Tibial artery (tissue), 4 donors: ENCODE measurements at places on chromosomes 12 and 14.
A peak's percentile ranks its signal among the peaks of the same experiment; 100 is the strongest.

DNA sequence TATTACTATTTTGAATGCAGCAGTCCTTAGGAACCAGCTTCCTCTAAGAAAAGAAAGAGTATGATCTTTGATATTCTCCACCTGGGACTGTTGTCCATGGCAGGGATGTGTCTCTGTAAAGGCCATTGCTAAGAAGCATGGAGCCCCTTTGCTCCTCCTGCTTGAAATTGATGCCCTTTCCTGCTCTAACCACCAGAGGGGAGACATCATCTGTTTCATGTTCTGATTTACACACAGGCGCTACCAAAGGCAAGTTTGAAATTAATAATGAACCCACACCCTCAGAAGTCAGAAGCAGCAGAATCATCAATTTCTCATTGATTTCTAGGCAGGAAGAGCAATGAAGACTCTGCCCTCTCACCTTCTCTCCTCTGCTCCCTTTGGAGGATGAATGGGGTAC is 253.8 kb downstream of the RMST start:
- no peak overlapping the region for H3K27ac ChIP-seq
- no peaks in the 10 kb centered on the region for H3K36me3 ChIP-seq
- H3K4me3 ChIP-seq = no peak overlapping the region
- no peaks in the 10 kb centered on the region for H3K27me3 ChIP-seq

DNA sequence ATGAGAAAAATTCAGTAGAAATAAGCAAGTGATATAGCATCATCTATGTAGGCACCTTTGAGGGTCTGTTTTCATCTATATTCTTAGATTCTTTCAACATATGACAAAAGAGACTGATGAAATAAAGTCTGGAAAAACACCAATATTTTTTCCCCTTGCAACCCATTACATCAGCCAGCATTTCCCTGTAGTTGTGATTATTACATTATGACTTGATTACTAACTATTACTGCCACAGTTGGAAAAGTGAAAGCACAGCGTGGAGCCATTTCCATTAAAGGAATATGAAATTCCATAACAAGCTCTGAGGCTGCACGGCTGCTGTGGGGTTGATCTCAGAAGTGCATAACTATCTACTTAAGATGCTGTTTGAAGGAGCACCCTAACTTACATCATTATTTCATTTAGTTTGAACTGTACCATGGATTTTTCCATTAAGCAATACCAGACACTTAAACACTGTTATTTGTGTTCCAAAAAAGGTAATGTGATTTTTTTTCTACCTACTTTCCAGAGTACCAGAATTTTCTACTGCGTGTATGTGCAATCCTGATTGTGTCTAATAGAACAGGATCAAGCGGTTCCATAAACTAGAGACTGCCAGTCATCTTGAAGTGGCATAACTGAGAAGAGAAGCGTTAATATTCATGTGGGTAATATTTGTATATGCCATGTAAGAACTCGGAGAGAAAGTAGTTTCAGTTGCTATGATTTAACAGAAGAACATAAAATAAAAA is 405.5 kb downstream of the MDGA2 start:
- H3K4me3 ChIP-seq = no peak overlapping the region
- no peaks in the 10 kb centered on the region for H3K27me3 ChIP-seq
- no peaks in the 10 kb centered on the region for H3K4me1 ChIP-seq
- H3K36me3 ChIP-seq = no peaks in the 10 kb centered on the region
- DNase-seq = no peak

- H3K4me3 ChIP-seq = peak overlapping the region; percentile 66
- H3K36me3 ChIP-seq = no peaks in the 10 kb centered on the region
Observed at GRCh38 chr14:20332431-20332787, 670 bp downstream of the CCNB1IP1 start.

DNA sequence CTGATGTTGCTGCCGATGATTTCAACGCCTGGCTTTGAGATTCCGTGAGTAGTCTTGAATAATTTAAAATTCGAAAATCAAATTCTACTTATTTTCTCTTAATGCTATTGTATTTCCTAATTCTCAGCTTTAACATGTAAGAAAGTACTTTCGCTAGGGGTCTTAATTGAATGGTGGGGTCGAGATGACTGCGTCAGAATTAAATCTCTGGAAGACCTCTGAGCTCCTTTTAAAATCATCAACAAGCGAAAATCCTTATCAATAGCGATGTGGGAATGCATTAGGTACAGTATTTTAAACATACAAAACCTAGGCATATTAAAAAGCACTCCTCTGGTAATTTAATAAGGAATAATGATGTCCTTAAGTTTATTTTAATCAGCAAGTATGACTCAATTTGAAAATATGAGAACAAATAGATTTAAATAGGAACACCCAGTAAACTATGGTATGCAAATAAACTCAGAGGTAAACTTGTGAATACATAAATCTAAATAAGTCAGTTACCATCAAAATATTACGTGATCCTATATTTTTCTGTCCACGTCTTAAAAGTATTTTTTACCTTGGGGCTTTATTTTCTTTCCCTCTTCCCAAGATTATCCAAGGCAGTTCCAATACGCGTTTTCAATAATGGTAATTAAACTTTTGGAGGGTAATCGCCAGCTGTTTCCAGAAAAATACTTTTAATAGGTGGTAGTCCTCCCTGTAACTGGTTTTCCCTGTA is 1.4 kb downstream of the FOXA1 start:
- no peak for DNase-seq
- no peaks in the 10 kb centered on the region for H3K36me3 ChIP-seq
- H3K4me3 ChIP-seq = no peak overlapping the region
- H3K4me1 ChIP-seq = peaks cover 36% of the 10 kb centered on the region
- H3K27me3 ChIP-seq = peaks cover 97% of the 10 kb centered on the region

GRCh38 chr14:63896278-63896720 is 43.5 kb downstream of the SYNE2 start:
- H3K4me1 ChIP-seq = peaks cover 72% of the 10 kb centered on the region
- peak; percentile 80 for DNase-seq
- H3K27me3 ChIP-seq = no peaks in the 10 kb centered on the region
- H3K27ac ChIP-seq = peak overlapping the region; percentile 48
- H3K4me3 ChIP-seq = no peak overlapping the region

DNA sequence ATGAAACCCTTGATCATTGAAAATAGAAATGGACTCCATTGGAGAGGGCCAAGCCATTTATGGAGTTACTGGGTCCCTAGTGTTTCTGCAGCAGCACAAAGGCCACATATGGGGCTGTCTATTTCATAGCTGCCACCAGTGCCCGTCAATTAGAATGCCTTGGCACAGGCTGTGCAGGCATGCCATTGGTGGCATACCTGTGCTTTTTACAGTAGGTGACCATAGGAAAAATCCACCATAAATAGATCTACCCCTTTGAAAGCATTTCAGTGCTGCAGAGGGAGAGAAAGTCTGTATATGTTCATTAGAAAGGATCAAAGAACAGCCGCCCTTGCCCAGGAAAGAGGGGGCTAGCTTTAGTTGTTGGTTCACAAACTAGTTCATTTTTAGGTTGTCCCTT is 13.1 kb downstream of the MYBPC1 start:
- H3K4me1 ChIP-seq = no peaks in the 10 kb centered on the region
- H3K4me3 ChIP-seq = no peak overlapping the region
- H3K27me3 ChIP-seq = no peaks in the 10 kb centered on the region
- H3K27ac ChIP-seq = no peak overlapping the region
- DNase-seq = no peak
- no peaks in the 10 kb centered on the region for H3K36me3 ChIP-seq

DNA sequence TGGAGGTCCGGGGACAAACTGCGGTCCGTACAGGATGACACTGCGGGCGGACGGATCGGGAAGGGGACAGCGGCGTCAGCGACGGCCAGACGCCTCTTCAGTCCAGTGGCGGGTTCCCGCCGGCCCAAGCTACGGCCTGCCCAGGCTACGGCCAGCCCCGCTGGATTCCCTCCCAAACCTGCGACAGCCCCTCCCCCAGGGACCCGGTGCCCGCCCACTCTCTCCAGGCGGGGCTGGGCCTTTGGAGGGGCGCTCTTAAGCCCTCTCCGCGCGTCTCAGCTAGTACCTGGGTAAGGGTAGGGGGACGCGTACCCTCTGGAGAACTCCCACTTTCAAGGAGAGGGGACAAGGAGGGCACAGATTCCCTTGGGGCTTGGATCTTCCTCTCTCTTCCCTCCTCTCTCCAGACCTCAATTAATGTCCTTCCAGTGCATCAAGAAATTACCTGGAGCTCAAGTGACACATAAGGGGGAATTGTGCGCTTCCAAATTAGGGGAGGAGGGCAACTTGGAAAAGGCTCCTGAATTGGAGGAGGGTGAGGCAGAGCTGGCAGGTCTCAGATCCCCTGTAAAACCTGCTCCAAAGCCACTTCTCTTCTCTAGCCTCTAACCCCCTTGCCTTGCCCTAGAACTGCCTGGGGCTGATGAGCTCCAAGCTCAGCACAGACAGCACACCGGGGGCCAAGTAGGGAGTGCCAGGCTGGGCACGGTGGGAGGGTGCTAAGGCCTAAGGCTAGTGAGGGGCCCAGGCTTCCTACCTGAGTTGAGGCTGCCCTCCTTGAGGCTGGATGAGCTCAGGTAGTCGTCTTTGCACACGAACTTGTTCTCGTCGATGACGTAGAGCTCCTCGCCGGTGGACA is 3.1 kb downstream of the LHX5 start:
- no peaks in the 10 kb centered on the region for H3K36me3 ChIP-seq
- no peak overlapping the region for H3K27ac ChIP-seq
- peaks cover 100% of the 10 kb centered on the region for H3K27me3 ChIP-seq
- H3K4me3 ChIP-seq = no peak overlapping the region
- DNase-seq = no peak

GRCh38 chr14:70809225-70810219 is at the start of gene MAP3K9:
Gene MAP3K9, minus strand, starts transcription at chr14:70809513. Its CDS starts 342 bp downstream, at chr14:70809171.
- peak within 1 kb of the TSS; percentile 54 for H3K4me3 ChIP-seq
- peak; percentile 81 for DNase-seq
- H3K4me1 ChIP-seq = peaks cover 23% of the 10 kb centered on the region
- H3K36me3 ChIP-seq = no peaks in the 10 kb centered on the region
- no peak within 1 kb of the TSS for H3K27ac ChIP-seq
- H3K27me3 ChIP-seq = no peaks in the 10 kb centered on the region

- no peak for DNase-seq
- H3K27ac ChIP-seq = peak overlapping the region; percentile 96
- peak overlapping the region; percentile 66 for H3K4me3 ChIP-seq
- peaks cover 40% of the 10 kb centered on the region for H3K4me1 ChIP-seq
Observed at GRCh38 chr12:40225337-40225983, 663 bp downstream of the LRRK2 start.

- no peak overlapping the region for H3K4me3 ChIP-seq
- no peaks in the 10 kb centered on the region for H3K36me3 ChIP-seq
- DNase-seq = no peak
Observed at GRCh38 chr12:124026755-124027745, 54.0 kb downstream of the ZNF664 start.

DNA sequence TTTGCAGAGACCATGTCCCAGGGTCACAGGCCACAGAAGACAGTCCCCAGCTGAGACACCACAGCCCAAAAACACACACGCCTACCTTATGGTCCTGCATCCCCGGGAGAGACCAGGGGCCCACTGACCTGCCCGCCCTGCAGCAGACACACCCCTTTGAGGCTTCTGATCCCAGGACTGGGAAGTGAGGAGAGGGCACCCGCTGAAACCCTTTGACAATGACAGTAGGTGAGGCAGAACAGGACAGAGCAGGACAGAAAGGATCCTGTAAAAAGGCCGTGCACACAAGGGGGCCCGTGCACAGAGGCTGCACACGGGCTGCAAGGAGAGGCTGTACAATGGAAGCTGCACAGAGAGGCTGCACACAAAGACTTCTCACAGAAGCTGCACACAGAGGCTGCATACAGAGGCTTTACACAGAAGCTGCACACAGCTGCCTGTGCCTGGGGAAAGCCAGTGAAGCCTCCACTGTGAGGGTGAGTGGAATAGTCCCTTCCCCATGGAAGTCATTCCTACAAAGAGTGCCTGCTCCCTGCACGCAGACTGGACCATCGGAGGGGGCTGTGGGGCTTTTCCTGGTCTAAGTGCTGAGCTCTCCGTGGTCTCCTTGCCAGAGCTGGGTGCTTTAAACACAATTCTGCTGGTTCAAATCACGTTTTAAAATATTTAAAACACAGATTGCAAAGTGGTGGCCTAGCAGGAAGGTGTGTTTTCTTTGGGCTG is 16.6 kb upstream of the SFSWAP start:
- no peaks in the 10 kb centered on the region for H3K36me3 ChIP-seq
- no peak overlapping the region for H3K4me3 ChIP-seq
- DNase-seq = no peak

DNA sequence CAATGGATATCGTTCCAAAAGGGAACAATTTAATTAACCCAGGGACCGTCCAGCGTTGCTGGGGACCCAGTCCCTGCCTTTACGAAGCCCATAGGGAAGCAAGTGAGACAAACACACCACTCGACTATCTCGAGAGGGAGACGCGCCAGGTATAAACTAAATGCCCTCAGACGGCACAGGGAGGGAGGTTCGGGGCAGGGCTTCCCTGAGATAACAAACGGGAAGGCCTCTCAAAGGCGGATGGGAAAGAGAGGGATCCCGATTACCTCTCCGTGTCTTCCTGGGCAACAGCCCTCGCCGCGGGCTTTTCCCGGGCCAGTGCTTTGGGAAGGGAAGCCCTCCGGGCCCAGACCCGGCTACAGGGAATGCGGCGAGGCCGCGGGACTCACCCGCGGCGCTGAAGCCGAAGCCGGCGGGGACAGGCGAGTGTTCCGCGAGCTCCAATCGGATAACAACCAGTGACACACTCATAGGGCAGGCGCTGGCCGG is 390 bp downstream of the BRAP start:
- H3K27ac ChIP-seq = peak overlapping the region; percentile 89
- peaks cover 24% of the 10 kb centered on the region for H3K4me1 ChIP-seq
- peaks cover 13% of the 10 kb centered on the region for H3K36me3 ChIP-seq
- H3K4me3 ChIP-seq = peak overlapping the region; percentile 90

- peaks cover 16% of the 10 kb centered on the region for H3K36me3 ChIP-seq
- no peaks in the 10 kb centered on the region for H3K27me3 ChIP-seq
- peaks cover 58% of the 10 kb centered on the region for H3K4me1 ChIP-seq
- no peak overlapping the region for H3K4me3 ChIP-seq
Observed at GRCh38 chr12:29743801-29744200, 39.9 kb downstream of the TMTC1 start.

DNA sequence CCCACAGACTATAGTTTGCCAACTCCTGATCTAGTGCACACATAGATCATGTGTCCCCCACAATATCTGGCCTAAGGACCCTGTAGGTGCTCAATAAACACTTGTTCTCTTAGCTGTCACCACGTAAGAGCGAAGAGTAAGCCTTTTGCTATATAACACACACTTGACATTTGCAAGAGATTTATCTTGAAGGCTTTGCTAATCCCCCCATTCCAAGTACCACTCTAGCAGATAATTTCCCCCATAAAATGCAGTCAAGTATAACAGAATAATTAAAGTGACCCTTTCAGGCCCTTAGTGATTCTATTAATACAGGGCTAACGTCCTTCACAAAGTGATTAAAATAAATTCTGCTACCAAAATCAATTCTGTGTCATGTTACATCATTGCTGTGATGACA is 87.5 kb downstream of the PLXNC1 start:
- H3K4me3 ChIP-seq = no peak overlapping the region
- H3K27ac ChIP-seq = no peak overlapping the region
- H3K4me1 ChIP-seq = no peaks in the 10 kb centered on the region
- no peaks in the 10 kb centered on the region for H3K27me3 ChIP-seq
- no peaks in the 10 kb centered on the region for H3K36me3 ChIP-seq
- DNase-seq = no peak

GRCh38 chr12:69484428-69484827 is 14.2 kb downstream of the FRS2 start:
- no peak overlapping the region for H3K4me3 ChIP-seq
- no peak overlapping the region for H3K27ac ChIP-seq
- peaks cover 11% of the 10 kb centered on the region for H3K36me3 ChIP-seq

GRCh38 chr14:28323366-28323765 is 443.2 kb upstream of the FOXG1 start:
- DNase-seq = no peak
- no peaks in the 10 kb centered on the region for H3K36me3 ChIP-seq
- no peak overlapping the region for H3K4me3 ChIP-seq
- H3K4me1 ChIP-seq = no peaks in the 10 kb centered on the region

GRCh38 chr14:52949249-52949648 is 1.6 kb downstream of the FERMT2 start:
- DNase-seq = no peak
- H3K4me1 ChIP-seq = peaks cover 75% of the 10 kb centered on the region
- no peaks in the 10 kb centered on the region for H3K36me3 ChIP-seq
- peak overlapping the region; percentile 90 for H3K4me3 ChIP-seq
- no peaks in the 10 kb centered on the region for H3K27me3 ChIP-seq
